ENCODE measurements at places on chromosomes 11 and 22.
A peak's percentile ranks its signal among the peaks of the same experiment; 100 is the strongest.

GRCh38 chr11:17864478-17864941, 129.9 kb downstream of the KCNC1 start:
- no peak for DNase-seq

DNA sequence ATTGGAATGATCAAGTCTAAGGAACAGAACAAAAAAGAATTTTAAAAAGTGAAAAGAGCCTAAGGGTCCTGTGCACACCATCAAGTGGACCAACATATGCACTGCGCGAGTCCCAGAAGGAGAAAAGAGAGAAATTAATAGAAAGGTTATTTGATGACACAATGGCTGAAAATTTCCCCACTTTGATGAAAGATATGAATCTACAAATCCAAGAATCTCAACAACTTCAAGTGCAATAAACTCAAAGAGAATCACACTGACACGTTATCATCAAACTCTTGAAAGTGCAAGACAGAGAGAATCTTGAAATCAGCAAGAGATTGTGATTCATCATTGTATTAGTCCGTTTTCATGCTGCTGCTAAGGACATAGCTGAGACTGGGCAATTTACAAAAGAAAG, 230.8 kb downstream of the ADAMTS15 start:
- DNase-seq: no peak

- DNase-seq: peak; percentile 98
Measured at GRCh38 chr11:819943-820649, 1.4 kb downstream of the PNPLA2 start.

DNA sequence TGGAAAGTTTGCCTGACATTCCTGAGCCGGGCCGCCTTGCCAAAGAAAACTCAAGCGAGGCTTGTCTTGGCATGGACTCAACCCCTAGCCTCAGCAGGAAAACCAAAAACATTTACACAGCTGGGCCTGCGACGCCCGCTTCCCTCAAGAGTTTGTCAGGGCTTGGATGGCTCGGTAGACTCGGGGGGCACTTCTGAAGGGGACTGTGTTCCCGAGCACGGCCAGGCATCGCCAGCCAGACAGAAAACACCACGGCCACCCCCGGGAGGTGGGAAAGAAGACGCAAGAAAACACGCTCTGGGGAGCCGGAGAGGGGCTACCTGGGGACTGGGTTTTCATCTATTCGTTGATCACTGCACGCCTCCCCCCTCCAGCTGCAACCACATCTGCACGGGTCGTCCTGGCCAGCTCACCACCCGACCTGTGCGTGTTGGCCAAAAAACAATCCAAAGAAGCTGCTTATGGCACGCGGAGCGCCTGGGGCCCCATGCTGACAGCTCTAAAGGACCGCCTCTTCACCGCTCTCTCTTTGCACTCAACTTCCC, 380.7 kb downstream of the MN1 start:
- no peak for DNase-seq

DNA sequence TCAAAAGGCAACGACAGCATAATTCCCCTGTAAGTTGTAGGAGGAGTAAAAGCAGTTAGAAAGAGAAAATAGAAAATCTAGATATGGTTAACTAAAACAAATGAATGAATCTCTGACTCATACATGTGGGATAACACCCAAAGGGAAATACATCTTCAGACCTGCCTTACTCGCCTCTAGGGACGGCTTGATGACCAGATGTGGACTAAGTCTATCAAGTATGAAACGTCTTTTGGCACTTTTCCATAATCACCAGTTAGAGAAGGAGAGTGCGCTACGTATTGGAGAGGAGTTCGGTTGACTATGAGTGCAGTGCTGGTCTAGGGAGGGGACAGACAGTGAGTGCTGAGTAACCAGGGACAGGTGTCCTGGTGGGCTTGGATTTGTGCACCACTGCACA, 459.9 kb downstream of the OPCML start:
- DNase-seq: no peak

- peak; percentile 11 for DNase-seq
Measured at GRCh38 chr11:30585125-30585891, 845 bp downstream of the MPPED2 start.

Data from CD4-positive, alpha-beta T cell treated with Interleukin-17A for 4 hours (primary cell).